ENCODE measurements at places on chromosomes 6 and 20.

DNA sequence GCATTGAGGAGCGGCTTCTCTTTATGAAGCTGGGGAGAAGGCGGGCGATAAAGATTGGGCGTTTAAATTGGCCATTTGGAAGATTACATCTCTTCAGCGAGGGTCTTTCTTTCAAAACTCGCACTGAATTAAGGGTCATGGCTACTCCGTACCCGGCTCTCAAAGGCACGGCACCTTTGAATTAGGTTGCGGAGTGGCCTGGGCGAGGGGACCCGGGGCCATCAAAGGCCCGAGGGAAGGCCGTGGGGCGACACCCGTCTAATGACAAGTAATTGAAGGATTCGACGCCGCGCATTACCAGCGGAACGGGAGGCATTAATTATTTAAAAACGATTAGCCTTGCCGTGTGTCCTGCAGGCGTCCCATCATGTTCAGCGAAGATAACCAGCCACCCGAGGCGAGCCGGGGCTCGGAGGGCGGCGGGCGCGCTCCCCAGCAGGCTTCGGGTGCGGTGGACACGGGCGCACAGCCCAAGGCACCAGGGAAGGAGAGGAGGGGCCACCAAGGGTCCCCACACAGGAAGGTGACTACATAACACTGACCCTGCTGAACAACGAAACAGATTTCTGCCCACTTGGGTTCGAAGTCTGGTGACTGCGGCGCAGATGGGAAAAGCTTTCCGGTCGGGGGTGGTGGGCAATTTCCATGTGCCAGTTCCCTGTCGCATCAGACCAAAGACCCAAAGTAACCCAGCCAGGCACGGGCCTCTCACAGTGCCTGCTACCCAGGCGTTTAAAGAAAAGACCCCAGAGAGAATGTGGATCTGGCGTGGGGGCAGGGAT is 7.4 kb downstream of the FOXA2 start:
- DNase-seq, result no peak

GRCh38 chr20:61173961-61174725 is 77.9 kb upstream of the CDH4 start:
- no peak for DNase-seq

DNA sequence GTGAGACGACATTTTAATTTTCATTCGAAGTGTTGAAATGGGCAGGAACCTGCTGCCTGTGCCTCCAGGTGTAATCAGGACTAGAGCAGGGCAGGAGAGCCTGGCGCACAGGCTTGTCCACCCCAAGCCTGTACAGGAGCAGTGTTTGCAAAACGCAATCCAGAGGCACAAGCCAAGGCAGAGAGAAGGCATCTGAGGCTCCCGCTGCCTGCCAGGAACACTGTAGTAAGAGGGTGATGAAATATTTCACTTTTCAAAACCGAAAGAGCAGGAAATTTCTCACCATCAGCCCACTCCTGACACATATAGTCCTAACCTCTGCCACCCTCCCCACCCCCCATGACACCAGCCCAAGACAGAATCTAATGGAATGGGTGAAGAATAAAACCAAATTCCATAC is 132.5 kb downstream of the RTN4IP1 start:
- no peak for DNase-seq

DNA sequence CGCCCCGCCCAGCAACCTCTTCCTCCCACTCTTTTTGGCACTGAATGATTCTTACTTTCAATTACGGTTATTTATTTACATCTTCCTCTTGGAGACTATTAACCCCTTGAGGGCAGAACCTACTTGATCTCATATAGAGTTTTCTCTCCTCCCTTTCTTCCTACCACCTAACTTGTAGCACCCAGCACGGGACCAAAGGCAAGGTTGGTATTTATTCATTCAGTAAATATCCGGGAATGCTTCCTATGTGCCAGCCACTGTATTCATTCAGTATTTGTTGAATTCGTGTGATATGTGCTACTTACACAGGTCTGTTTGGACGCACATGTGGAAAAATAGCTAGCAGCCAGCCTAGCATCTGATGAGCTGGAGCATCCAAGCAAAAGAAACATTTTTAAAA is 1.3 kb upstream of the CNKSR3 start:
- DNase-seq, result no peak

- DNase-seq, result no peak
Observed at GRCh38 chr6:26602262-26602661, 5.5 kb downstream of the ABT1 start.
